ENCODE measurements at places on chromosomes 3 and 15.
A peak's percentile ranks its signal among the peaks of the same experiment; 100 is the strongest.

GRCh38 chr3:122975163-122975923, 52.2 kb downstream of the SEMA5B start:
- DNase-seq: no peak

GRCh38 chr3:177693616-177694264, 496.5 kb upstream of the TBL1XR1 start:
- no peak for DNase-seq

- DNase-seq: no peak
These were observed 15.6 kb upstream of the FILIP1L start for GRCh38 chr3:100129941-100130340.

GRCh38 chr3:113775516-113775915, 28.7 kb downstream of the ATP6V1A start:
- no peak for DNase-seq

DNA sequence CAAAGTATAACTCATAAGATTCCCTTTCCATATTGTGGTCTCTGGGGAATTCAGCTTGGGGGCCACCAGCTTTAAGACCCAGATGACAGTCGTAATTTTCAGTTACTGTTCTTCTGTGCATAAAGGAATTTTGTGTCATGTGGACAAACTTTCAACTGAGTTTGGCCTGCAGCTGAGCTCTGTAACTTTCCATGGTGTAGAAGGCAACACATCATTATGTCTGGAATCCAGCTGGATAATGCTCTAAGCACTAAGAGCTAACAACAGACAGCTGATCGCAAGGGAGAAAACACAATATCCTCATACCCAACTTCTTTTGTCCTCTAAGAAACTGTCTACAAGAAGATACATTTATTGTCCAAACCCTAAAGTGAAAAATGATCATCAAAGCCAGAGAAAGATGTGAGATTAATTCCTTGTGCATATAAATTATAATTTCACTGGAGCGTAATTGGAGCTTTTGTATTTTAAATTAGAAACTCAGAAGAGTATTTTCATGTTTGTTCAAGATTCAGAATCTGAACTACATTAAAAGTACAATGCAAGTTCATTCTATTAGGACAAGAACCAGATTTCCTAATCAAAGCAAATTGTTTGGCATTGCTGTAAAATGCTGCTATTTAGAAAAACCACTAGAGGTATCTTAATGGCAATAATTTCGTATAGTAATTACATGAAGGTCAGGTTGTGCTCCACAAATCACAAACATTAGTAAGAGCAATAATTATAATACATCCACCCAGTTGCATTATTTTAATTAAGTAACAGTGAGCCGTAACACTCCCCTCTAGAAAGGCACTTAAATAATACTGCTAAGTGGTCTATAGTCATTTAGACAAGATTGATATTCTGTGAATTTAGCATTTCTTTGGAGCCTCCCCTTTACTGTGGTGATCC, 218.8 kb downstream of the ATP8B4 start:
- DNase-seq: no peak

DNA sequence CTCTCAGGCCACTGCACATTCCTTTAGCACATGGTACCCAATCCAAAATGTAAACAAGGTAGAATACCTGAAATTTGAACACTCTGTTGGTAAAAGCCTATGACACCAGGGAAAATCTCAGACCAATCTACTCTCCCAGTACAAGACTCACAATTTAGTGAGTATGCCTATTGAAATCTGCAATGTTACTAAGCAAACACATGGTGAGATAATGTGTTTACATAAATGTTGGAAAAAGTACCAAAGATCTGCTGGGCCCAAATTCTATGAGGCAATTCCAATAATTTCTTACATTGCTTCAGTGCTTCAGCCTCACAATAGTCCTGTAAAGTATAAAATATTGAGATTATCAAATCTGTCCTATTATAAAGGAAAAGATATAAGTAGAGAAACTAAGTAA, 536.1 kb downstream of the PYDC2 start:
- DNase-seq: no peak

- DNase-seq: no peak
These were observed 3.5 kb downstream of the ST6GAL1 start for GRCh38 chr3:186933816-186934215.

DNA sequence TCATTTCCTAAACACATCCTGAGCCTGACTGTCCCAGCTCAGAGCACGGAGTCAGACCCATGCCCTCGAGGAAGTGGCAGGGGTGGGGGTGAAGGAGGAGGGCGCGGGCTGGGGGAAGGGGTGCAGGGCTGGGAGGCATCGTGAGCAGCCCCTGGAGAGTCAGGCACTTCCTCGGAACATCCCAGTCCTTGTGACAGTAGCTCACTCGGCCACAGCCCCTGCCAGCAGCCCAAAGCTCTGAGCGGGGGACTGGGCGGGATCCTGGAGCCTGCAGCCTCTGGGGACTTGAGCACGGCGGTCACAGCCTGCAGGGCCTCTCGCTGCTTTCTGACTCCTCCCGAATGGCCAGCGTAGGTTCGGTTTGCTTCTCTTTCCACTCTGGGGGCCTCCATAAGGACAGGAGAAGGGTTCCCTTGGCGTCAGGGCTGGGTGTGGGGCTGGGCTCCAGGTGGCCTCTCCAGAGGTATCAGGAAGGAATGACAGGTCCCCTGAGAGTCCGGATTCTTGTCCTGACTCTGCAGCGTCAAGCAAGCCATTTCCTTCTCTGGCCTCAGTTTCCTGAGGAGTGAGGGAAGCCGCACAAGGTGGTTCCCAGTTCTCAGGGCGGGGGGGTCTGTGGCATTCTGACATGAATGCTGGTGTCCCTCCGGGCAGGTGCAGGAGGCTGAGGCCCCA, 20.9 kb downstream of the PSTPIP1 start:
- no peak for DNase-seq

DNA sequence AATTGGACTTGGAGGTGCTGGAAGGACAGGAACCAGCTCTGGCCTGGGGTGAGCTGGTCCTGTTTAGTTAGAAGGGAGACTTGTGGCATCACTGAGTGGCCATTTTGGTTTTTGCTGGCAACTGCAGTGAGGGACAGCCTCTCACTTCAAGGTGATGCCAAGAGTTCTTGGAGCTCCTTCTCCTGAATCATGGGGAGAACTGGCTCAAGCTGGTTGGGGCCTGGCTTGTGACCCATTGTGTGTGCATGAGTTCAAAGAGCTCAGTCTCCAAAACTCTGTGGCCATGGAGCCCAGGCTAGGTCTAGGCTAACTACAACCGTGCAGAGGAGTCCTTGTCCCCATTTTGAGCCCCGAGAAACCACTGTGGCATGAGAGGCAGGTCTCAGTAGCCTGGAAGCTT, 60.1 kb upstream of the ZNF148 start:
- no peak for DNase-seq

- DNase-seq: no peak
These were observed 912.7 kb upstream of the NR2F2 start for GRCh38 chr15:95417761-95418160.

GRCh38 chr3:61561374-61562041, at the start of gene PTPRG:
Gene PTPRG, plus strand, starts transcription at chr3:61561571. Its CDS starts 717 bp downstream, at chr3:61562288.
- DNase-seq: peak; percentile 25

- no peak for DNase-seq
These were observed 9.5 kb upstream of the TRIM69 start for GRCh38 chr15:44726568-44727484.

Measured in NCI-H524 treated with DMSO at 0.1 percent for 48 hours (cell line).